ENCODE measurements at places on chromosomes 16 and 17.

- no peak for DNase-seq
These were observed 22.1 kb upstream of the GNA13 start for GRCh38 chr17:65078441-65079160.

DNA sequence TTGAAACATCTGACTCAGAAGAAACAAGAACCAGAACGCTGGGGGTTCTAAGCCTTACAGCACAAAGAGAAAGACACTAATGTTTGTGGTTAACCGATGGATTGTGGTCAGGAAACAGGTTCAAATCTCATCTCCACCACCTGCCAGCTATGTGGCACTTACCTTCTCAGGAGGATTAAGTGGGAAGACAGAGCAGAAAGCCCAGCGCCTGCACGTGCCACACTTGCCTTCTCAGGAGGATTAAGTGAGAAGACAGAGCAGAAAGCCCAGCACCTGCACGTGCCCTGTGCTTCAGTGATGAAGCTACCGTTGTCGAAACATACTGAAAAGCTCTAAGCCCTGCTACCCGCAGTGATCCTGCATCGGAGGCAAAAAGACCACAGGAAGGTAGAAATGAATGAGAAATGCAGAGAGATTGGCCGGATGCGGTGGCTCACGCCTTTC lies 90.6 kb downstream of the NXN start:
- no peak for DNase-seq

GRCh38 chr17:38558728-38559050 lies 47.1 kb downstream of the SRCIN1 start:
- no peak for DNase-seq

GRCh38 chr16:80085606-80086005 lies 455.2 kb upstream of the DYNLRB2 start:
- no peak for DNase-seq

GRCh38 chr16:228151-228851 lies 948 bp downstream of the LUC7L start:
- DNase-seq, result no peak

DNA sequence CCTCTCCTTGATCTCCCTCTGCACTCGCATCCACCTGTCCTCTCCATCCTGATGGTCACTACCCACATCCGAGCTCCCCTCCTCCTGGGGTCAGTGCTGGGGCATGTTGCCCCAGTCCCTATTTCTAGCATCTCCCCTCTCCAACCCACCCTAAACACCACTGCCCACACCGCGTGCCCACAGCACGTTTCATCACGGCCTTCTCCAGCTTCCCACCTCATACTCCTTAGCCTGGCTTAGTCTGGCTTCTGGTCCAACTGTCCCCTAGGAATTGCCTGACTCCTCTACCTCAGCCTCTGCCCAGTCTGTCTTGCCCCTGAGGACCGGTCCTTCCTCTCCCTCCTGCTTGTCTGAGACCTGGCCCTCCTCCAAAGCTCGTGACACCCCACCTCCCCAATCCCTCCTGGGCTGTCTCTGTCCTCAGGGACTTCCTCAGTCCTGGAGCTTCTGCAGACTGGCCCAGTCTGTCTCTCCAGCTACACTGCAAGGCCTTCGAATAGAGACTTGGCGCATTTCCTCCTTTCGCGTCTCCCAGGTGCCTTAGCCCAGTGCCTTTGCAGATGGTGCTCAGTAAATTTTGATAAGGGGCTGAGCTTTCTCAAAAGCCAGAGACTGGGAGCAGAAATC lies 4.9 kb downstream of the ALOX15 start:
- DNase-seq, result no peak

- DNase-seq, result no peak
These were observed 238.7 kb upstream of the TBX2 start for GRCh38 chr17:61160789-61161445.

DNA sequence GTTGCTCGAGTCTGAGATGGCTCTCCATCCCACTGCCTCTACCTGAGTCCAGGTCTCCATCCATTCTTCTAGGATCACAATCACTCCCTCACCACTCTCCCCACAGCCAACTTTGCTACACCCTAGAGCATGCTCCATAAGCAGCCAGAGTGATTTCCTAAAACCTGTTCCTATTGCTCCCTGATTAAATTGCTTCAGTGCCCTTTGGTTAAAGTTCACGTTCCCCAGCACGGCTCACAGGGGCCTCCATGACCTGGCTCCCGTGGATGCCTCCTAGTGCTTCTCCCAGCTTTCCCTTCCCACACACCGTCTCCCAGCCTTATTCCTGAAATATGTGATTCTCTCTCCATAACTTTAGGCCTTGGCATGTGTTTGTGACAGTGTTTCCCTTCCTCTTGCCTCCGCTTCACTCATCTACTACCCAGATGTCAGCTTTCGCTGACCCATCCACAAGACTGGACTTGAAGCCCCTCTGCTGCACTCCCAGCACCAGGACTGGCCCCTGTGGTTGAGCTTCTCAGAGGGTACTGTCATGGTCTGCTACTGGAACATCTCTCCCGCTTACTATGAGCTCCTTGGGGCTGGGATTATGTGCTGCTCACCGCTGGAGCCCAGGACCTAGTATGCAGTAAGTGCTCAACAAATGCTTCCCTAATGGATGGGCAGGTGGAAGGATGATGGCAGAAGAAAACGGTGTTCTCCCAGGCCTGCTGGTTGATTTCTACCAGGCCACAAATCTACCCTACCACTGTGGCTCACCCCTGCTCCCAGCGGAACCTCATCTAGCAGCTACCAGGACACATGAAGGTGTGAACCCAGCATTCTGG lies 17.9 kb downstream of the MYO18A start:
- DNase-seq, result no peak

GRCh38 chr16:53966821-53967571 lies 263.0 kb downstream of the FTO start:
- DNase-seq, result no peak

DNA sequence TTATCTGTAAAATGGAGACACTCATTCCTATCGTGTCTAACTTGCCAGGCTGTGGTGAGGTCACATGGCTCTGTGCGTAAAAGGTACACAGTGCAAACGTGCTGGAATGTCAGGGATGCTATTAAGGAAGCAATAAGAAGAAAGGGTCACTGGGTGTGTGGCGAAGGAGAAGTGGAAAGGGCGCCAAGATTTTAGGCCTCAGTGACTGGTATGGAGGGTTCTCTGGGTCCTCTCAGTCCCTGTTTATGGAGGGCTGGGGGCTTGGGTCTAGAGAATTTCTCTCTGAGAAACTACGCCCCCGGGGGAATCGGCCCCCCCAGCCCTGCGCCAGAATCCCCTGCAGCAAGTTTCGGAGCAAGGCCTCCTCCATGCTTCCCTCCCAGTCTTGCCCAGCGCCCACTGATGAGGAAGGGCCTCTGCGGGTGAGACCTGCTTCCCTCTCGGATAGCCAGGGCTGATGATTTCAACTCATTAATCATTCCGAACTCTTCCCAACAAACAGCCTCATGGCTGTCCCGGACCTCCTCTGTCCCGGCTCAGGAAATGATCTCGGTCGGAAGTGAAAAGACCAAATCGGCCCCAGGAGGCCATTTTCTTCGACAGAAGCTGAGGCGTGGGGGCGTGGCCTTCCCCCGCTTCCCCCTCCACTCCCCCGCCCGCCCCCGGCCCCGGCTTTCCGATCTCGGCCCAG lies 1.2 kb upstream of the HEXIM1 start:
- DNase-seq, result peak; percentile 83

DNA sequence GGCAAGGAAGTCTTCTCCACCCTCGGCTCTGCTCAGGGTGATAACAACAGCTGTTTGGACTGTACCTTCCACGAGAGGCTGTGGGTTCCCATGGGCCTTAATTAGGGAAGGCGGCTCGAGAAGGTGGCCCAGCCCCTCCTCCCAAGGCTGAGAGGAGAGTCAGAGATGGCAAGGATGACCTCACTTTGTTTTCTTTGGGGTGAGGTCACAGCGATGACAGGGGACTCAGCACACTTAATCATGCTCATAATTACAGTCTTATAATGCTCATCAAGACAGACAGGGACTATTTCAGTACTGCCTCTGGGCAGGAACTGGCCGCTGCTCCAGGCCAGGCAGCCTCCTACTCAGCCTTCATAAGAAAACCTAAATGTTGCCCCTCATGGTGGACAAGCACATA lies 19.7 kb downstream of the WFDC1 start:
- no peak for DNase-seq

- no peak for DNase-seq
These were observed 34.1 kb downstream of the HIC1 start for GRCh38 chr17:2089021-2089422.

- DNase-seq, result peak; percentile 60
These were observed 16.8 kb downstream of the NQO1 start for GRCh38 chr16:69709456-69710084.

GRCh38 chr17:75094871-75095399 lies 7.2 kb downstream of the SLC16A5 start:
- DNase-seq, result no peak

- DNase-seq, result no peak
These were observed 34.9 kb upstream of the SSTR5 start for GRCh38 chr16:1037394-1038257.

DNA sequence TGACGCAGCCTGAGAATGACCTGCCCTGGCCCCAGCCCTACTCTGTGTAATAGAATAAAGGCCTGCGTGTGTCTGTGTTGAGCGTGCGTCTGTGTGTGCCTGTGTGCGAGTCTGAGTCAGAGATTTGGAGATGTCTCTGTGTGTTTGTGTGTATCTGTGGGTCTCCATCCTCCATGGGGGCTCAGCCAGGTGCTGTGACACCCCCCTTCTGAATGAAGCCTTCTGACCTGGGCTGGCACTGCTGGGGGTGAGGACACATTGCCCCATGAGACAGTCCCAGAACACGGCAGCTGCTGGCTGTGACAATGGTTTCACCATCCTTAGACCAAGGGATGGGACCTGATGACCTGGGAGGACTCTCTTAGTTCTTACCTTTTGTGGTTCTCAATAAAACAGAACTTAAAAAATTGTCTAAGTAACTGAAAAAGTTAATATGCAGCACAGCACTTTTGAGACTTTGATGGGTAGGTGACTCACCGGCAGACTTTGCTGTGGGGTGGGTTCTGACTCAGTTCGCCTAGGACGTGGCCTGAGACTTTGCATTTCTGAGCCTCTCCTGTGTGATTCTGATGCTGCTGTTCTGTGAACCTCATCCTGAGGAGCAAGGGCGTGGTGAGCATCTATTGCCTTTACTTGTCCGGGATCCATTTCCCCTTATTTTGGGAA lies 5.7 kb downstream of the LAT start:
- DNase-seq, result no peak

GRCh38 chr17:29885031-29885640 lies 44.9 kb downstream of the SSH2 start:
- DNase-seq, result no peak

- DNase-seq, result no peak
These were observed 82.5 kb upstream of the TNRC6C start for GRCh38 chr17:77875881-77876509.
